ENCODE measurements at places on chromosomes 3 and 15.

DNA sequence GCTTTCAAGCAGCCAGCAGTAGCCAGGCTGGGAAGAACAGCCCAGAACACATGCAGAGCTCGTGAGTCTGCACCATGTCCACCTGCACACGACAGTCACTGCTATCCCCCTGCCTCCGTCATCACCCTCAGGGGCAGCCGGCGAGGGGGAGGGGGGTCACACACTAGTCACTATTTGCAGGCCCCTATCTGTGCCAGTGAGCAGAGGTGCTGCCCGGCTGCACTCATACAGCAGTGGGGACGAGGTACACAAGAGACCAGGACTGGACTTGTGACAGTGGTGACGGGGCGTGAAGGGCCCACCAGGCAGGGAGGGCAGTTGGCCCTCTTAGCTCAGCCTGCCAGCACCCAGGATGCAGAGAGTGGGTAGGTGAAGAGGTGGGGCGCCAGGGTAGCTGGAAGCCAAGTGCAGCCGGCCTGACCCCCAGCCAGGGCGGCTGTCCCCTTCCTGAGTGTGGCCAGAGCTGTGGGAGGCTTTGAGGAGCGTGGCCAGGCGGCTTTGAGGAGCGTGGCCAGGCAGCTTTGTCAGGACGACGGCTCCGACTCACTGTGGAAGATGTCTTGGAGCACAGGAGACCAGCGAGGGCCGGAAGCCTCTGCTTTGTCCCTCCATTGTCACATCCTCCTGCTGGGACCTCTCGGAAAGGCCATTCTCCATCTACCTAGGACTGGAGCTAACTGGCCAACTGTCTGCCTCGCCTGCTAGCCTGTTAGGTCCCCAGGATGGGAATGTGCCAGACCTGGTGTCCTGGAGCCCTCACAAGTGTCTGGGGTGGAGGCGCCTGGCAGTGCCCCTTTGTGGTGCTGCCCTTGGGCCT, 52.1 kb upstream of the FGD5 start:
- DNase-seq, result no peak

- DNase-seq, result no peak
Measured at GRCh38 chr3:131550562-131551465, 48.0 kb upstream of the MRPL3 start.

- no peak for DNase-seq
Measured at GRCh38 chr15:66679657-66680108, 22.4 kb upstream of the SMAD6 start.

GRCh38 chr3:188097791-188098190, 56.2 kb upstream of the LPP start:
- DNase-seq, result no peak

- DNase-seq, result no peak
Measured at GRCh38 chr3:62961874-62962556, 86.8 kb upstream of the CADPS start.

DNA sequence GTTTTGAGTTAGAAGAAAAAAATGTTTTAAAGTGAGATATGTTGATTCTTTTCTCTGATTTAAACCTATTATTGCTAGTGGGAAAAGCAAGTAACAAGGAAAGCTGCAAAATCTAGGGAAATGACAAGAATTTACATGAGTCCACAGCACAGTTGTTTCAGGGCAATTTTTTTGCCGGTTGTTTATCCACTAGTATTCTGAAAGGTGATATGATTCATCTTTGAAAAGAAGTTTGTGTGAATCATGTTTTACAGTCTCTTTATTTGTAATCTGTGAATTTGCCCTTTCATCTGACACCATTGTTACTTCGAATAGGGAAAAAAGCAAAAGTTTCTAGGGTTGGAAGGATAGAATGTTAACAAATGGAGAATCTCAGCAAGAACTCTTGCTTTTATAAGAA, 894.7 kb downstream of the OTOL1 start:
- no peak for DNase-seq

DNA sequence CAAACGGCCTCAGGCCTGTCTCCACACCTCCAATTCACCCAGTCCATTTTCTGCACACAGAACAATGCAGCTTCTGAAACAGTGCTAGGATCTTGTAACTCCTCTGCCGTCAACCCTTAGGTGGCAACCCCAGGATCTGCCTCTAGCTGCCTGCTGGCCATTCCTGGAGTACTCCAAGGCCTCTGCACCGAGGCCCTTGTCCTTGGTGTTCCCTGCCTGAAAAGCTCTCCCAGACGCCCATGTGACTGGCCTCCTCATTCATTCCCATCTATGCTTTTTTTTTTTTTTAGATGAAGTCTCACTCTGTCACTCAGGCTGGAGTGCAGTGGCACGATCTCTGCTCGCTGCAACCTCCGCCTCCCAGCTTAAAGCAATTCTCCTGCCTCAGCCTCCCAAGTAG, 18.3 kb downstream of the RAB43 start:
- no peak for DNase-seq

DNA sequence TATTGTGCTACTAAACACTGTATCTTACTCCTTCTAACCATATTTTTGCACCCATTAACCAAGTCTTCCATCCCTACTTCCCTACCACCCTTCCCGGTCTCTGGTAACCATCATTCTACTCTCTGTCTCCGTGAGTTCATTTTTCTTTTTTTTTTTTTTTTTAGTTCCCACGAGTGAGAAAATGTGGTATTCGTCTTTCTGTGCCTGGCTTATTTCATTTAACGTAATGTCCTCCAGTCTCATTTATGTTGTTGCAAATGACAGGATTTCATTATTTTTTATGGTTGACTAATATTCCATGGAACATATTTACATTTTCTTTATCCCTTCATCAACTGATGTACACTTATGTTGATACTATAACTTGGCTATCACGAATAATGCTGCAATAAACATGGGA, 31.7 kb downstream of the TJP1 start:
- DNase-seq, result no peak

- no peak for DNase-seq
Measured at GRCh38 chr3:140180603-140181002, 245.6 kb downstream of the CLSTN2 start.

DNA sequence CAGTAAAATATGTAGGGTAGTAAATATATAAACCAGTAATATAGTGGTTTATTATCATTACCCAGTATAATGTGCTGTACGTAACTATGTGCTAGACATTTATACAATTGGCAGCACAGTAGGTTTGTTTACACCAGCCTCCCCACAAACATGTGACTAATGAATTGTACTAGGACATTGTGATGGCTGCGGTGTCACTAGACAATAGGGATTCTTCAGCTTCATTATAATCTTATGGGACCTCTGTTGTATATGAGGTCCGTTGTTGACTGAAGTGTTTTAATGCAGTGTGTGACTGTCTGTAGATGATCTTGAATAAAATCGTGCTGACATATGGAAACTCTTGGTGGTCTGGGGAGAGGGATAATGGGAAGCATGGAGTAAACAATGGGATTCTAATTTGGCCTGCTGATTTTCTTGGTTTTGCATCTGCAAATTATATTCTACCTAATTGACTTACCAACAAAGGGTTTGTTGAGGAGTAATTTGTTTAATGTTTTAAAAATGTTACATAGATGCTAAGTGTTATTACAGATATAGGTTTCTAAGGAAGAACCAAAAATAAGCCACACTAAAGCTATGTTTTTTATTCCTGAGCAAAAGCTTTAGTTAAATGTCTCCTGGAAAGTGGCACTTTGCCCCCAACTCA, 496.5 kb upstream of the TBL1XR1 start:
- DNase-seq, result no peak

DNA sequence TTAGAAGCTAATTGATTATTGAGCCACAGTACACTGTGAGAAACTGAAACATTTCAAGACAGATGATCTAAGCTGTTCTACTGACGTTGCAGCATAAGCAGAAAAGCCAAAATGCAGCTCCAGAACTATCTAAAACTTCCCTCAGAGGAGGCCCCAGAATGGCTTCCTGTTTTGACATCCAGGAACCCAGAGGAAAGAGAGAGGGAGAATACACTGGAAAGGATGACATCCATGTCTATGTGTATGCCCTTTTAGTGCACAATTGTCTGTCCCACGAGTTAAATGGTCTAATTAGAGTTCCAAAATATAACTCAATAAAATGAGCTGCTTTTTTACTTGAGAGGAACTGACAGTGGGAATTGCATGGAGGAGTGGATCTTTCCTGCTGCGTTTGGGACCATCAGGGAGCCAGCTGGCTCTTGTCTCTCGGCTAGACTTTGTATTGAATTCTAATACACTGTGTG, 688.1 kb downstream of the ZNF385D start:
- DNase-seq, result no peak

DNA sequence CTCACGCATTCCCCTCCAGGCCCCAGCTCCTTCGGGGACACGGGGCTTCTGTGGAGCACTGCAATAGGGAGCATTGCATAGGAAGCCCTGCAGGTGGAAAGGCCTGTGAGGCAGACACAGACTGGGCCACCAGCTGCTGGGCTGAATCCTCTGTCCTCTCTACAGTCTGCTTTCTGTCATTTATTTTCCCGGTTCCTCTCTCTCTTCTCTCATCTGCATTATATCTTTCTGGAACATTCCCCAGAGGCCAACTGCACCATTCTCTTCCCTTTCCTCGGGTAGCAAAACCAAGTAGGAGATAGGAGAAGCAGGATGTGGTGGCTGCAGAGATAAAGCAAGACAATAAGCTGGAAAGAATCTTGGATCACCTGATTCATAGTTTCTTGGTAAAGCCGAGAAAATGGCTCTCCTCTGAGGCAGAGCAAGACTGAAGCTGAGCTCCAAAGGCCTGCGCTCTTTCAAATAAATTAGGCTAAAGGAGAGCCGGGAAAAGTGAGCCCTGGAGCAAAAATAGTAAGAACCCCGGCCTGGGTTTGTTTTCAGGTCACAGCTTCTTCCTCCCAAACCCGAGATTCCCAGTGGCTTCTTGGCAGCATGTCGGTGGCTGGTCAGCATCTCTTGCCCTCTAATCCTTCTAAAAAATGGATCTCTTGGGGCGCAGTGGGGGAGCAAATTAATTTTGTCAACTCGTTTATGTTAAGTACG, 5.3 kb downstream of the TM4SF4 start:
- no peak for DNase-seq

GRCh38 chr3:184233127-184233843, 3.9 kb downstream of the VWA5B2 start:
- no peak for DNase-seq

DNA sequence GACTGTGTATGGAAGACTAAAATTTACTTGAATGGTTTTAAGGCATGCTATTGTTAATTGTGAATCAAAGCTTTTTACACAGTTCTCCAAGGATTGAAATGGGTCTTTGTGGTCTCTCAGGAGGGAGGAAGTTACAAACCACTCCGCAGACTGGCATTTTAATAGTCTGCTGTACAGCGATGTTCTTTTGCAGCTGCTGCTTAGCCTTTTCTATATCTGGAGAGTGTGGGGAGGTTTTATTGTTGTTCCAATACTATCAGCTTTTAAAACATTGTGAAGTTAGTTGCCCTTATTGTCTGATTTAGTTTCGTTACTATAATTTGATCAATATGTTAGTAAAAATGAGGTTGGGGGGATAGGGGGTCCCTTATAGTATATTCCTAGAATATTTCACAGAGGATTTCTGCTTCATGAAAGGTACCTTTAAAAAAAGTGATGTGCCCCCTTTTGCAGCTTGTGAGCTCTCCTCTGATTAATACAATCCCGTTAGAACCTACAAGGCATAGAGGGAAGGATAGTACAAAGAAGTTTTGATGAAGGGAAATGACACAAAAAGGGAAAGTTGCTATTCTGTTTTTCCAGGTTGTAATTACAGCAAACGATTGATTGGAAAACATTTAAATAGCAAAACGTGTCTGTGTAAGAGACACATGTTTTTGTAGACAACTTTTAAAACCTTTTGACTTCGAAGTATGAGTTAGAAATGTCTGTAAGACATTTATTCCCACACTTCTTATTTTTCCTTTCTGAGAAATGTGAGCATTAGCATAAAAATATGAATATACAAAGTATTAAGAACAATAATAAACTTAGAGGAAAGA, 158.3 kb upstream of the CGNL1 start:
- DNase-seq, result no peak

- DNase-seq, result no peak
Measured at GRCh38 chr15:74976159-74976558, 19.2 kb upstream of the SCAMP5 start.

DNA sequence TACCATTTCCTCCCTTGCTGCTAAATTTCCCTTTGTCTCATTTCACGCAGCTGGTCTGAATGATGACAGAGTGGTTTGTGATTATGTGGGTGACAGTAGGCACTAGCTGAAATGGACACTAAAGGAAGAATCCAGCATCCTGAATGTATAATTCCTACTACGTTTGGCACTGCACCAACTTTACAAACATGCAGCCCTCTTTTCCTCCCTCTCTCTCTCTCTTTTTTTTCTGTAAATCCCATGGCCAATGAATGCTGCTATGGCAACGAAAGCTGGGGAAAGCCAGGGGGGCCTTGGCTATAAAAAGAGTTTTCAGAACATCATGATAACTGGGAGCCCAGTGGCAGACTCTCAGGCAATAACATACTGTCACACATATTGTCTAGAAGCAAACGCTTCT, 367.2 kb upstream of the AGTR1 start:
- no peak for DNase-seq

GRCh38 chr3:42505849-42506410, 3.5 kb downstream of the VIPR1 start:
- DNase-seq, result peak; percentile 19

DNA sequence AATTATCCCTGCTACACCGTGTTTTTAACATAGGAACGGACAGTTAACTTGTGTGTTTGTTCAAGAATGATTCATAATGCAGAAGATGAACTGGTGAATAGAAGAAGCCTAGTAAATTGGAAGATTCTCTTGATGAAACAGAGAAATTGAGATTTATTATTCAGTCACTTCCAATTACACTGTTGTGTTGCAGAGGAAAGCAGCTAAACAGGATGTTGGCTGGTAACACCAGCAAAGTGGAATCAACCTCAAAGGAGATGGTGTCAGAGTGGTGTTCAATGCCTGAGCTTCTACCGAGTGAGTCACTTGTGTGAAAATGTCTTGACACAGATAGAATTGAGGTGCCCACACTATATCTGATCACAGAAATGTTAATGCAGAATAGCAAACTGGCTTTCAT, 399.6 kb downstream of the LPP start:
- no peak for DNase-seq

GRCh38 chr3:30226601-30227151, 379.7 kb upstream of the TGFBR2 start:
- no peak for DNase-seq

GRCh38 chr3:130242850-130243569, 102.5 kb upstream of the COL6A5 start:
- DNase-seq, result no peak

GRCh38 chr3:121677141-121677540, 16.4 kb upstream of the HCLS1 start:
- no peak for DNase-seq

DNA sequence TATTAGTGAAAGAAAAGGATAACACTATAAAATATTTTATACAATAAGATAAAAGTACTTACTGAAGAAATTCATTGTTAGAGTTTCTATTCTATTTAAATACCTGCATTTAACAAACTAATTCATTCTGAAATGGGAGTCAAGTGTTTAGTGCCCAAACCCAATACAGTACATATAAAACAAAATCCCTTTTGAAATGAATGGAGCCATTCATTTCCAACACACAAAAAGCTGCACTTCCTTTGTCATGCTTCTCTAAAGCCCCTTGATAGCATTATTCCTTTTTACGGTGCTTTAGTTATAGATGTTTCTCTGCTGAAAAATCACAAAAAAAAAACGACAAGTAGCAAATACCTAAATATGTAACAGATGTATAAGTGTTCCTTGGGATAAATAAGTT, 596.3 kb downstream of the ZIC1 start:
- no peak for DNase-seq
